ENCODE measurements at places on chromosomes 11 and 22.
A peak's percentile ranks its signal among the peaks of the same experiment; 100 is the strongest.

GRCh38 chr11:77407613-77408012 lies 66.3 kb downstream of the PAK1 start:
- DNase-seq: no peak

DNA sequence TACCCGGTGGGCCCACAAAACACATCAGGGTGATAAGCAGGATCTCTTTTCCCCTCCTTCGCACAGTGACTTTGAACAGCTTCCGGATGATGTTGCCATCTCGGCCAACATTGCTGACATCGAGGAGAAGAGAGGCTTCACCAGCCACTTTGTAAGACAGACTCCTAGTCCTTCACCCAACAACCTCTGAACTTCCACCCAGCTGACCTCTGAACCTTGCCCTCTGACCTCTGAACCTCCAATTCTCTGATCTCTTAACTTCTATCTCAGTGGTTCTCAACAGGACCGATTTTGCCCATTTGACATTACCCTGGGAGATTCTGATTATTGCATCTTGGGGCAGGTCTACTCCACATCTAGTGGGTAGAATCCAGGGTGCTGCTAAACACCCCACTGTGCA lies 3.2 kb downstream of the NCF4 start:
- DNase-seq: no peak

DNA sequence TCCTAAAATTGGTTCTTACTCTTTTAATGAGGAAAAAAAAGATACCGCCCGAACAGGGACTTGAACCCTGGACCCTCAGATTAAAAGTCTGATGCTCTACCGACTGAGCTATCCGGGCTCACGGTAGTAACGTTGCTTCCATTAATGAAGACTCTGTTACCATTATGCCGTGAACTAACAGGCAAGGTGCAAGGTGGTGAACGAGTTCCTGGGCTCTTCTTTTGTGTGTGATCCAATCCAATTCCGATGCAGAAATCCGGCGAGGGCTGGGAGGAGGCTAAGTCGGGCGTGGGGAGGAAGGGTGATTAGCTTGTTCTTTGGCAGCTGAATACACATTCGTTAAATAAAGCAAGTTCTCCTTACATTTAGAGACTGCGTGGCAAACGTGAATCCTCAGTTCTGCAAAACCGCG lies 49.0 kb downstream of the OR4D9 start:
- DNase-seq: peak; percentile 74

GRCh38 chr11:19394525-19395016 lies 153.8 kb upstream of the E2F8 start:
- no peak for DNase-seq

DNA sequence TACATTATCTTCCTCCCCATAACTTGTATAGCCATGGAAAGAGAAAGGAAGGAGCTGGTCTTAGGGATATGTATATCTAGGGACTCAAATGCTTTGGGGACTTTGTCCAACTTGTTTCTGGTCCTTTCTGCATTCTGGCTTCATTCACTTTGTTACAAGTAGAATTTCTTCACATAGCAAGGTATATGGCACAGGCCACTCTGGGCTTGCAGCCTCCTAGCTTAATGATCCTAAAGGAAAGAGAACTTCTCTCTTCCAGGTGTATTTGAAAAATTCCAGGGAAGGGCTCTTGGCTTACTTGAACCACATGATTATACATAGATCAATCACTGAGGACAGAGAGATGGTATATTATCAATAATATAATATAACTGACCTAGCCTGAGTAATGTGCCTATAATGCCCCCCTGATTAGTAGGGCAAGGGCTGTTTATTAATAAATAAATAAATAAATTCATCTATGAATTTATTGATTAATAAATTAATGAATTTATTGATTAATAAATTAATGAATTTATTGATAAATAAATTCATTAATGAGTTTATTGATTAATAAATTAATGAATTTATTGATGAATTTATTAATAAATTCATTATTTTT lies 48.2 kb upstream of the CEP295 start:
- no peak for DNase-seq

DNA sequence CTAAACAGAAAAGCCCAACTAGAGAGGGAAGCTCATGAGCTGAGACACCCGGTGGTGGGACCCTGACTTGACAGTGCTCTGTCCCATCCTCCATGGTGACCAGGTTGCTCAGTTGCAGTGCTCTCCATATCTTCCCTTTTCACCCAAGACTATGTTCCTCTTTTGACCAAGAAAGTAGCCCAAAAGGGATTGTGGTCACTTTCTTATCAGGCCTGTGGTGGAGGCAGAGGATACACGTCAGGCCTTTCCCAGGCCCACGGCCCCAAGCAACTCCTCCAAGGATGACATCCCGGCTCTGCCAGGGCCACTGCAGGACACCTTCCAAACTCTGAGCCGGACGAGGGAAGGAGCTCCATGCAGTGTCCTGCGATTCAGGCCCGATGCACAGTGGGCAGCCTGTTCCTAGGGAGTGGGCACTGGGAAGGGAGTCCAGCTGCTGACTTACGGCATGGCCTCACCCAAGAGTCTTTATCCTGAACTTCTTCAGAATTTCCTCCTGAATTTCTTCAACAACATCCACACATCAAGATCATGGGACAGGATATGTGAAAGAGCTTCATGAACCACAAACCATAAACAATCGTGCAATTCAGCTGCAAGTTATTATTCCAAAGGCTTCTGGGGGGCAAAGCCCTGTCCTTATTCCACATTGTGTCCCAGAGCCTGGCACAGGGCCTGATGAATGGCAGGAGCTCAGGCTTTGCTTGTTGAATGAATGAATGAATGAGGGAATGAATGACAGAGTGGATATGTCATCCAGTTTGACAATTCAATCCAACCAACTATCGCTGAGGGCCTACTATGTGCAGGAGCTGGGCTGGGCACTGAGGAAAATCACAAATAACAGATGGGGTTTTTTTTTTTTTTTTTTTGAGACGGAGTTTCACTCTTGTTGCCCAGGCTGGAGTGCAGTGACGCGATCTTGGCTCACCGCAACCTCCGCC lies 36.0 kb upstream of the MYH9 start:
- DNase-seq: no peak

GRCh38 chr11:34235591-34236071 lies 122.2 kb downstream of the ABTB2 start:
- DNase-seq: no peak

- DNase-seq: no peak
Observed at GRCh38 chr22:49398115-49398514, 429.6 kb downstream of the BRD1 start.

GRCh38 chr11:2276280-2277007 lies 6.1 kb upstream of the ASCL2 start:
- DNase-seq: no peak

GRCh38 chr11:78808923-78809322 lies 234.3 kb upstream of the NARS2 start:
- no peak for DNase-seq

DNA sequence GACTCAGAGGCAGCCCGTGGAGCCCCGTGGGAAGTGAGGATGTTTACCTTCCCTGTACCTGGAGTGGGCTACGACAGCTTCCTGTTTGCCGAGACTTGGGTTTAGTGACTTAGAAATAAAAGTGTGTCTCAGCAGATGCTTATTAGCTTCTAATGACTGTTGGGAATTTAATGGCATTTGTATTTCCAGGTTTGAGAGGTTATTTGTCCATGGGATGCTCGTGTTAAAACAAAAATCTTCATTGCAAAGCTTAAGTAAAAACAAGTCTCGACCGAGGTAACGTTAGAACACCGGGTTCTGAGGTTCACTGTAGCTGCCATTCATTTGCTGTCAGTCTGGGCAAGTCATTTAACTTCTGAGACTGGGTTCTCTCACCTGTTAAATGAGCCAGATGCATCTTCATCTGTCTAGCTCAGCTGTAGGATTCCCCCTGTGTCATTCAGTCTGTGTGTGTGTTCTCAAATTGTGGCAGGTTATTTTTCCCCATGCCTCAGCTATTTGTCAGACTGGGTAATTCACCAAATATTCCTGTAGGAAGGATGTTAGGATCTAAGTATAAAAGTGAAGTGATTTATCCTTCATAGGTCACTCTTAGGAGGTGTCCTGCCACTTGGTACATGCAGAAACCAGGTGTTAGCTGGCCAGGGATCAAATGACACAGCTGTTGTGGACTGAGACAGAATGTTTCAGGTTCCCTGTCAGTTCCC lies 791 bp downstream of the EI24 start:
- no peak for DNase-seq

GRCh38 chr22:49961005-49961600 lies 531 bp downstream of the PIM3 start:
- no peak for DNase-seq

- DNase-seq: no peak
Observed at GRCh38 chr11:128234143-128234542, 353.2 kb downstream of the ETS1 start.

DNA sequence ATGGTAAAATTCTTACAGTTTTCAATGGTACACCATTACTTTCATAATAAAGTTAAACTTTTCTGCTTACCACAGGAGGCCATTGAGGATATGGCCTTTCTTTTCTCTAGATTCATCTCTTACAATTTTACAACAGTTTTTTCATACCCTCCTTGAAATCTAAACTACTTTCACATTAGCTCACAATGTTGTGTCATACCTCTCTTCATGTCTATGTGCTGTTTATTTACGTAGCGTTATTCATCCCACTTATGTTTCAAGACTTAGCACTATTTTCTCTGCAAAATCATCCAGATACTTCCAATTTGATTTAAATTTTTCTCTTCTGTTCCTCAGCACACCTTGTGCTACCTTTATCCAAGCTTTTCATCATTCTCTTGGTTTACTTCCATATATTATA lies 123.3 kb downstream of the METTL15 start:
- DNase-seq: no peak

DNA sequence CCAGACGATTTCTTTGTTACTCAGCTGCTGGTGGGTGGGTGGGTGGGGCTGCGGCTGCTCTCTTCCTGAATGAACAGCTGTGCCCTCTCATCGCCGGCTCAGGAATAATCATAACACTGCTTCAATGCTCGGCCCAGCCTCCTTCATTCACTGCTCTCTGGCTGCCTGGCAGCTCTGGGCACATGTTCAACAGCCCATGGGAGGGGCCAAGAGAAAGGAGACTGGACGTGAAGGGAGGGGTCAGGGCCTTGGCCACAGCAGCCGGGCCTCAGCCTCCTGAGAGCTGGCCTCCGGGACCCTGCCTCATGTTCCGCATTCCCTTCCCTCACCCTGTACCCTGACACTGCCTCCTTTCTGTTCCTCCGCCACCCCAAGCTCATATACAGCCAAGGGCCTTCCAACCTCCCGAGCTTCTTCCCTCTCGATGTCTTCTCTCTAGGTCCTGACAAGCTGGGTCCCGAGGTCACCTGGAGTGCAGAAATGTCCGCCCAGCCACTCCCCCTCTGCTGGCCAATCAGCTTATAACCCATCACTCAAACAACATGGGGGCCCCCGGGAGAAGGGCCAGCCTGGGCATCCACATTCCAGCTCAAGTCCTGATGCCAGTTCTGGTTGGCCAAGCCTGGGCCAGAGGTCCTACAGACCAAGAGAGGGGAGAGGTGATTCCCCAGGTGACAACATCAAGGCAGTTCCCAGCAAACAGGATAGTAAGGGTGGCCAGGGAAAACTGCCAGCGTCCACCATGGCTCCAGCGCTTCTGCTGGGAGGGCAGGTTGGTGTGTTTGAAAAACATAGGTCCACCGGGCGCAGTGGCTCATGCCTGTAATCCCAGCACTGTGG lies 3.2 kb upstream of the CSDC2 start:
- peak; percentile 62 for DNase-seq

DNA sequence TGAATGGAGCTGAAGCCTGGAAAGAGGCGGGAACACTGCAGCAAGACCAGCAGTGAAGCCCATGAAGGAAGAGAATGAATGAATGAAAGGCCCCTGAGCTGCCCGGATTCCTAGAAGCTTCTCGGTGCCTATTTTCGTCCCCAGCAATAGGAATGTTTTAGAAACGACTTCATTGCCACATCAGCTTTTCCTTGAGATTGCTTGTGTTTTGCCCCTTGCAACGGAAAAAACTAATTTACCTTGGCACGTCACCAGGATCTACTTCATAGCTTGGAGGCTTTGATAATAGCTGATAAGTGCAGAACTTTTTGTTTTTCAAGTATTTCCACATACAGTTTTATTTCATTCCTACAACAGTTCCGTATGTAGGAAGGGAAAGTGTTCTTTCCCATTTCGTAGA lies 248.9 kb upstream of the NARS2 start:
- DNase-seq: no peak

GRCh38 chr11:74839446-74839845 lies 90.8 kb downstream of the RNF169 start:
- DNase-seq: no peak

DNA sequence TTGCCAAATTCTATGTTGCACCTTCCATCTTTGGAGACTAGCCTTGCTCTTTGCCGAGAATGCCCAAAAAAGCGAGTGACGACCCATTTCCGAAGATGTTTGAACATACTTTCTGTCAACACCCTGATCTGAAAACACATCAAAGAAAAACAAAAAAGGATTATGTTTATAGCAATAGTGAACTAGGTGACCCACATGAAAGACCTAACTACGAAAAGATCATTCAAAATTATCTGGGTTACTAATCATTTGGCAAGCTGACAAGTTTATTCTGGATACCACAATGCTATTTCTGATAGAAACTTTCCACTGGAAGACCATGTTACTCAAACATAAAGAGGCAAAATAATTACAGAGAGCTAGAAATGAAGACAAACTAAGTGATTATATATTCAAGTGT lies 27.0 kb downstream of the KCNJ1 start:
- DNase-seq: no peak

DNA sequence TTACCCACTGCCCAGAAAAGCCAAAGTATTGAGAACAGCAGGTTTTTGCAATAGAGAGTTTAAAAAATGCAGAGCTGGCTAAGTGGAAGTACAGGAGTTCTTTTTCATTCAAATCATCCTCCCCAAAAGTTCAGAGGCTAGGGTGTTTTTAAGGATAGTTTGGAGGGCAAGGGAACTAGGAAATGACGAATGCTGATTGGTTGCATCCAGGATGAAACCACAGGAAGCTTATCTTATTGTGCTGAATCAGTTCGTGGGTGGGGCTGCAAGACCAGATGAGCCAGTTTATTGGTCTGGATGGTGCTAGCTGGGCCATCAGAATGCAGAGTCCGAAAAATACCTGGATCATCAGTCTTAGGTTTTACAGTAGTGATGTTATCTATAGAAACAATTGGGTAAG lies 1427.1 kb downstream of the LRRC4C start:
- no peak for DNase-seq

DNA sequence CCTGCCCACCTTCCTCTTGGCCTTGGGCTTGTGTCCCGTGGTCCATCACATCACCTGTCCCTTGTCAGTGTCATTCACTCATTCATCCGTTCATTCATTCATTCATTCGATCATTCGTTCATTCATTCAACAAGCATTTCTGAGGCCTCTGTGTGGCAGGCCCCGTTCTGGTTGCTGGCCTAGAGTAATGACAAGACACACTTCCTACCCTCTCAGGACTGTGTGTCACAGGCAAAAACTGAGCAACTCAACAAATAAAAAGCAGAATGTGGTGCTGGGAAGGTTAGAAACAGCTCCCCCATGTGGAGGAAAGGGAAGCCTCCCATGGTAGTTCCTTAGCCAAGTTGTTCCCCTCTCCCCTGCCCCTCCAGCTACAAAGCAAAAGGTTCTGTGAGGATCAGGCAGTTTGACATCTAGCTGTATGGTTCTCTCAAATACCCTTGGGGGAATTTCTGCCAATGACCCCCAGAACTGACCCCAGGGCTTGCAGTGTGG lies 1.6 kb upstream of the OMP start:
- DNase-seq: no peak

- DNase-seq: no peak
Observed at GRCh38 chr11:87894961-87895360, 280.3 kb downstream of the RAB38 start.

GRCh38 chr22:27110665-27111451 lies 453.5 kb downstream of the MIAT start:
- DNase-seq: no peak

All from globus pallidus (tissue), 1 donor.